ENCODE measurements at places on chromosomes 4 and X.

DNA sequence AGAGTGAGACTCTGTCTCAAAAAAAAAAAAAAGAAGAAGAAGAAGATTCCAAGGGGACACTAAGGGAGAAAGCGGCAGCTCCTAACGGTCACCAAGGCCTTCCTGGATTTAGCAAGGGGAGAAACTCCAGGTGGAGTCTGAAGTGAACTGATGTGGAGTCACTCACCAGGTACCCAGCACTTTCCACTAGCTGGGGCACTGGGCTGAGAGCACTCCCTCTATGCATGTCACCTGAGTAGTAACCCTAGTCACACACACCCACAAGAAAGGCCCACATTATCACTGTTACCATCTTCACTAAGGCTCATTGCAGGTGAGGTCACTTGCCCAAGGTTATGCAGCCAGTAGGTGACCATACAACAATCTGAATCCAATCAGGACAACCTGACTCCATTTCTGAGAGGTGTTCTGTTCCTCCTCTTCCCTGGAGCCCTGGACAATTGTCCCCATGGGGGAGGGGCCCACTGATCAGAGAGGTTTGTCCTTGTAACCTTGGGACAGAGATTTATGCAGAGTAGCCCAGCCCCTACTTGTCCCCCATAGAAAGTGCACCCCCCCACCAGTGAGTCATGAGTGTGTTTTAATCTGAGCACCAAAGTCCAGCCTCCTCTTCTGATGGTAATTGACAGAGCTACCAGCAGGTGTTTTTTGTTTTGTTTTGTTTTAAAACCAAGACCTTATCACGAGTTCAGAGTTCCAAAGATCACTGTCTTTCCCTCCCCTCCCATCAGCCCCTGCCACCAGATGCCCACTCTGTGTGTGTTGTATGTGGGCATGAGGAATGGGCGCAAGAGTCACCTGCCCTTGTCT is 5.9 kb upstream of the SASH3 start:
- DNase-seq: no peak

- DNase-seq: peak; percentile 40
Measured at GRCh38 chr4:16757080-16757521, 141.3 kb downstream of the LDB2 start.

DNA sequence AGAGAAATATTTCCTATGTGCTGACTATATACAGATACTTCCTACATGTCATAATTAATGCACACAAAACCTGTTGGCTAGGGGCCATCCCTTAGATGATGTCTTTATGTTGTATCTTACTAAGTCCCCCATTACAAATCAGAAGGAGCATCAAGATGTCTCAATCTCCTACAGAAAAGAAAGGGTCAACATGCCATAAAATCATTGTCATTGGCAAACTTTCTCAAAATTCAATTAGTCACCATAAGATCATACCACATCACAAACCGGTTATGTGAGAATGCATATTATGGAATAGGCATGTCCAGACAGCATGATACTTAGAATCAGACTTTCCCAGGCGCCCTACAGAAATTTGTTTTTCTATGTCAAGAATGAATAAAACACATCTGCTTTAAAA is 175.2 kb upstream of the TET2 start:
- peak; percentile 51 for DNase-seq

DNA sequence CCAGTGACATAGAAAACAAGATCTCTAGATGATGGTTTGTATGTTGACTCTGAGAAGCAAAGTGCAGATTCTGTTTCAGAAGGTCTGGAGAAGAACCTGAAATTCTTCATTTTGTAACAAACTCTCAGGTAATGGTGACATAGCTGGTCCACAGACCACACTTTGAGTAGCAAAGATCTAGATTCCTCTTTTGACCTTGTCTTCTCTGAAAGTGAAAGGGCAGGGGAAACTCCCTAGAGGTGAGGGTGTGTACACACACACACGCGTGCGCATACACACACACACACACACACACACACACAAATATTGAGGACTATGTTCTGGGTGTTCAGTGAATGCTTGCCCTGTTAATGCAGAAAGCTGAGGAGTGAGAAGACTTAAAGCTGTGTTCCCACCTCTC is 110.1 kb downstream of the NHSL2 start:
- DNase-seq: no peak

- DNase-seq: peak; percentile 84
Measured at GRCh38 chr4:38069271-38069760, 109.1 kb downstream of the PTTG2 start.

DNA sequence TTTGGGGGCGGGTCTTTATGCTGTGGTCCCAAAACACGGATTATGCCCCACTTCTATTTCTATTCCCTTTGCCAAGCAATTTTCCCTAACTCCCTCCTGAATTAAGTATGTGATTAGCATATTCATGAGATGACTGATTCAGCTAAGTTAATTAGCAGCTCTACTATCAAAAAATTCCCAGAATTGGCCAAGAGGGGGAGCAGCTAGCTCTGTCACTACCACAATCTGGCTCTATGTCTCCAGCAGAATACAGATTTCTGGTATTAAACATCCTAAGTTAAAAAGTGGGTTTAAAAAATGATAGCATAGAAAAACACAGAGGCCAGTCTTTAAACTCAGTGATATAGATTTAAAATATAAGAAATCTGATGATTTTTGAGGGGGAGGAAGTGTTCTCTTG is 80.3 kb downstream of the GPC4 start:
- DNase-seq: peak; percentile 51

GRCh38 chr4:95830651-95831050 is 9.2 kb upstream of the PDHA2 start:
- no peak for DNase-seq
